ENCODE measurements at places on chromosomes 11 and 22.
A peak's percentile ranks its signal among the peaks of the same experiment; 100 is the strongest.

DNA sequence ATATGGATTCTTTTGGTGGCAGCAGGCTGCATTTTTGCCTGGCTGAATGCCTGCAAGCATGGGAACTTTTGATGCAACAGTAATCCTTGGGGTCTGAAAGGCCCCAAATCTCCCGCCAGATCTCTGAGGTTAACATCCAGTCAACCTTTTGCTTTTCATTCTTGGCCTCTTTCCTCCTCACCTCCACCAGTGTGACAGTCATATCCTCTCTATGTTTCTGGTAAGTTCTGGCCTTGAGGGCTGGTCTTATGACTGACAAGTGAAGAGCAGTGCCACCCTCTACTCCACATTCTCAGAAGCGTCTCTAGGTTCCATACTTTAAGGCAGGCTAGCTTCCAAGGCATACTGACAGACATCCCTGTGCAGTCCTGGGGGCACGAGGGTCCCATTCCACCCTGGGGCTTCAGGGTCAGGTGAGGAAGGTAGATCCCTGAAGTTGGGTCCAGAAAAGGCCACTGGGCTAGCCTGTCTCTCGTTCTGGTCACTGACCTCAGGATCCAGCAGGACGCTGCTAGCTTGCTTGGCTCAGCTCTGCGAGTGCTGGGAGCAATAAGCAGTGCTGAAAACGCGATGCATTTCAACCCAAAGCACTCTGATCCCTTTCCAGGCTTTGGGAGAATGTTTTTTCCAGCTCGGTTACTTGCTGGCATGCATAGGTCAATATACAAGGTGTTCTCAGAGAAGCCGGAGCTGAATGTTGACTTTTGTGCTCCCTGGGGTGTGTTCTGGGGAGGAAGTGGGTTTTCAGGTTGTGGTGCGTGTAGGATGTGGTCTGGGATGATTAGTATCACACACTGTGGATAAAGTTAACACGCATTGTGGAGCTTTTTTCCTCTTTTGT, 75.2 kb downstream of the PTPRJ start:
- DNase-seq: peak; percentile 82

- no peak for DNase-seq
Measured at GRCh38 chr11:130510407-130511006, 62.1 kb downstream of the ADAMTS15 start.

DNA sequence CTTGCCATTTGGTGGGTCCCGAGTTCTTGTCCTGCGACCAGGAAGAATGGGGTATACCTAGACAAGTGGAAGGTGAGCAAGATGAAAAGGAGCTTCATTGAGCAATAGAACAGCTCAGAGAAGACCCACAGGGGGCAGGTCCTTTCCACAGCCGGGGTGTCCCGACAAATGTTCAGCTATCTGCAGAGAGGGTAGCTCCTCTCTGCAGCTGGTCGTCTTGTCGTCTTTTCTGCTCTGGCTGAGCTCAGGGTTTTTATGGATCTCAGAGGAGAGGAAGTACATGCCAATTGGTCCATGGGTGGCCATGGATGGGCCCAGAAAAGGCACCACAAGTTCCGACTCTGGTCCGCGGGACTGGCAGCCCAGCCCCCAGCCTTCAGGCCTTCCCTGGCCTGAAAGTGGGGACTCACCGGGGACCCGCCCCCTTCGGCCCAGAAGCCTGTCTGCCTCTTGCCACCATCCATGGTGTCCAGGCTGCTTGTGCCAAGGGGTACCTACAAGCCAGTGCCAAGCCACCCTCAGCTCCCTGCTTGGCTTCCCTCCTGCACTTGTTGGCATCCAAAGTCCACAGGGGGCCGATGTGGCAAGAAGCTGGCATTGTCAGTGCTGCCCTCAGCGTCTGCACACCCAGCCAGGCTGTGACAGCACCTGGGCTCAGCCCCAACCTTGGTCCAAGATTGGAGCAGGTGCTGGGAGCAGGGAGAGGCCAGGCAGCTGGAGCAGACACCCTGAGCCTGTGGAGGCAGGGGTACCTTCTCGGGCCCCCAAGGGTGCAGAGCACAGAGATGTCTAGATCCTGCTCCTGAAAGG, 438.9 kb downstream of the TBC1D22A start:
- no peak for DNase-seq

GRCh38 chr11:126696982-126697381, 303.6 kb downstream of the KIRREL3 start:
- DNase-seq: no peak

- peak; percentile 55 for DNase-seq
Measured at GRCh38 chr22:22882033-22882717, 5.4 kb upstream of the IGLL5 start.

- peak; percentile 66 for DNase-seq
Measured at GRCh38 chr11:135027461-135027860, 615.4 kb upstream of the B3GAT1 start.

DNA sequence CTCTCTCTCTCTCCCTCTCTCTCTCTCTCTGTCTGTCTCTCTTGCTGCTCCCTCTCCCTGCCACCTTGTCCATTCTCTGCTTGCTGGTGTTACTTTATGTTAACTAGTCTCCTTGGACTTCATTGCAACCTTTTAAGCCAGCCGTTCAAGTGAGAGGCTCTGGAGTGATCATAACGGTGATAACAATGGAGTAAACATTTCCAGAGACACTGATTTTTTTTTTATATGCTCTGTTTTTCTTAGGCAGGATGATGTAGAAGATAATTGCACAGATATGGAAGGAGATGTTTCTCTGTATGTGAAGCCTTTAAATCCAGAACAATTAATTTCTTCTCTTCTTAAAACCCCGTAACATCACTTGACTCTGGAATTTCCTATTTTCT, 287.7 kb downstream of the TMEM135 start:
- DNase-seq: no peak

DNA sequence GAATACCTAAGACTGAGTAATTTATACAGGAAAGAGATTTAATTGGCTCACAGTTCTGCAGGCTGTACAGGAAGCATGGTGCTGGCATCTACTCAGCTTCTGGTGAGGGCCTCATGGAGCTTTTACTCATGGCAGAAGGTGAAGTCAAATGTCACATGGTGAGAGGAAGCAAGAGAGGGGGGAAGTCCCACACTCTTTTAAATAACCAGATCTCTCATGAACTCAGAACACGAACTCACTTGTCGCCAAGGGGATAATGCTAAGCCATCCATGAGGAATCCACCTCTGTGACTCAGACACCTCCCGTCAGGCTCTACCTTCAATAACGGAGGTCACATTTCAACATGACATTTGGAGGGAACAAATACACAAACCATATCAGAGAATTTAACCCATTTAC, 42.2 kb downstream of the BIRC2 start:
- no peak for DNase-seq

DNA sequence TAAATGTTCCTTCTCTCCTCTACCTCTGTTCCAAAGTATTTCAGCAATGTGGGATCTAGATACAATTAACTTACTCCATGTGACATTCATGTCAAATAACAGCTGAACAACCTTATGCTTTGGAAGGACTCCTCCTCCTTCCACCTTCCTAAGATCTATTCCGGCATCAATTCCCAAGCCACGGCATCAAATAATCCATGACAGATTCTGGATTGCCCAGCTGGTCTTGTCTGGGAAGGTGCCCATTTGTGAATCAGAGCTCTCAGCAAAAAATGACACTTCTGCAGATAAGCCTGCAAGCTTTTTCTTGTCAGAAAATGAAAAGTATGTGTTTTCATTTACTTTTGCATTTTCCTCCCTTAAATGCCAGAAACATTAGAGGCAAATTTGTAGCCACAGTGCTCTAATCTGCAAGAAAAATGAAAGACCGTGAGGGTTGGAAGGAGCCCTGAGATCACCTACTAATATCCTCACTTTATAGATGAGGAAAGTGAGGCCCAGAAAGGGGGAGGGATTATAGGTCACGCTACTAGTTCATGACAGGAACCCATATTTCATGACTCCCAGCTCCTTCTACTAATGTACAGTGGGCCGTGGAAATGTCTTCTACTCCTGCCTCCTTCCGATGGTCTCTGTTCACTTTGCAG, 124.0 kb downstream of the ME3 start:
- no peak for DNase-seq

- DNase-seq: no peak
Measured at GRCh38 chr22:28054819-28055208, 135.8 kb upstream of the PITPNB start.

DNA sequence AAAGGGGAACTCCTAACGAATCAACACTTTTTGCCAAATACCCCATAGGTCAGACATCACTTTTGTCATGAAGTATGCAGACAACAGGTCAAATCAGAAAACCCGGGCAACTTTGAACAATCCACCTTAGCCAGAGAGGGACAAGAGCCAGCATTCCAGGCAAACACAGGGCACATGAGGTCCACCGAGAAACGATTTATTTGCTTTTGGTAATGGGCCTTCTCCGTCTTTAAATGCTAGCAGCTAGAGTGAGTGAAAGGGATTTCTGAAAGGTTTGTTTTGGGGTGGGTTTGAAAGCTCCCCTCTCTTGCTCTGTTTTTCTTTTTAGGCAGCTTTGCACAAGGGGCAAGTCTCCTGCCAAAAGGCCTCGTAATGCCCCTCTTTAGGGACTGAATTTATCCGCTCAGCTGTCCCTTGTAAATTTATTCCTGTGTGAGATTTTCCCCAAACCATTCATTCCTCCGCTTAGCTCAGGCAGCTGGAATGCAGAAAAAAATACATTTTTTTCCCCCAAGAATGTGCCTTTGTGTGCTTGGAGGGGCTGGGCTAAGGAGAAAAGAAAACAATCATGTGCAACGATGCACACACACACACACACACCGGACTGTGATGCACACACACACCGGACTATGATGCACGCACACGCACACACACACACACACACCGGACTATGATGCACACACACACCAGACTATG, 196.9 kb downstream of the SNX19 start:
- no peak for DNase-seq

DNA sequence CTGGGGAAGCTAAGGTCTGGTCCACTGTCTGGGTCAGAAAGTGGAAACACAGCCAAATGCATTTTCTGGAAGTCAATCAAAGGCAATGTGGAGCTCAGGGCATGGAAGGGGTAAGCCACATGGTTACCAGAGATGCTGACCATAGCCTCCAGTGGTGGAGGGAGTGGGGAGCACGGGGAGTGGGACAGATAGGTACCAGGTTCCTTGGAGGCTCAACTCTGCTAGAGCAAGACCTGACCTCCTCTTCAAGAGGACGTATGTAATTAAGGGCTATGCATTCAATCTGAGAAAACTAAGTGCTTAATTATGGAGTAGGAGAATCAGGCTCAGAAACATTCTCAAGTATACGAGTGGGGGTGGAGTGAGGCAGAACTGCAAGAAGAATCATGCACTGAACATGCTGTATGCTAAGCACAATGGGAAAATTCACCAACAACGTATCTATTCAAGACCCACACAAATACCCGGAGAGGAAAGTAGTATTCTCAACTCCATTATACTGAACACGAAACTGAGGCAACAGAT, 65.2 kb upstream of the PHOX2A start:
- no peak for DNase-seq

GRCh38 chr11:119847853-119848252, 118.9 kb upstream of the NECTIN1 start:
- DNase-seq: no peak

DNA sequence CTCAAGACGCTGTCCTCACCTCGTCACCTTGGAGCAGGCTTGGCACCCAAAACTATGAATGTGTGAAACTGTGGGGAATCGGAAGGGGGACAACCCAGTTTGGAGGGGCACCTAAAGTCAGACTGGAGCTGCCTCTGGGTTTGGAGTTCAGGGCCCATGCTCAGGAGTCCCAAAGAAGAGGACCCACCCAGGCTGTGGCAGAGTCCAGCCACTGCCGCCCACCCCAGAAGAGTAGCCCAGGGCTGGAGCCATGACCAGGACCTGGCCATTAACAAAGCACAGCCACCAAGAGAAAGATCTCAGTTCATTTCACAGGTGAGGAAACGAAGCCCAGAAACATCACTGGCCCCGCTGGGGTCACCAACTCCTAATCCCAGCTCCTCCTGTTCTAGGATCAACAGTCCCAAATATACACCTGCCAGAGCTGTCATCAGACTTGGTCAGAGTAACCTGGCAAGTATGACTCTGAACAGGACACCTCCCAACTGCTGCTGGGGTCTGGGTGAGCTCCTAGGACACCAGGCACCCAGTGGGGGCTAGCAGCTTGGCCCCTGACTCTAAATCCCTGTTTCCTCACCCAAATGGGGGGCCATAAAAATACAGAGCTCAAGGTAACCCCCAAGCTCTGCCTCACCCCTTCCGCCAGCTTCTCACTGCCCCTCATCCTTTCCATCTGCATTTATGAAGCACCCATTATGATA, 2.7 kb downstream of the RAB3IL1 start:
- no peak for DNase-seq

GRCh38 chr11:17389211-17389956, 925 bp upstream of the KCNJ11 start:
- peak; percentile 81 for DNase-seq

- peak; percentile 63 for DNase-seq
Measured at GRCh38 chr11:117819096-117820040, 5.2 kb downstream of the FXYD2 start.

Data from hematopoietic multipotent progenitor cell treated with erythropoietin and hydrocortisone succinate and interleukin-3 and kit ligand, for 4 days (in vitro differentiated cells).